Cortex of kidney (tissue), 1 donor: ENCODE measurements at places on chromosomes 12 and 14.

GRCh38 chr14:77007975-77008421 lies 20.5 kb downstream of the IRF2BPL start:
- no peak for DNase-seq

DNA sequence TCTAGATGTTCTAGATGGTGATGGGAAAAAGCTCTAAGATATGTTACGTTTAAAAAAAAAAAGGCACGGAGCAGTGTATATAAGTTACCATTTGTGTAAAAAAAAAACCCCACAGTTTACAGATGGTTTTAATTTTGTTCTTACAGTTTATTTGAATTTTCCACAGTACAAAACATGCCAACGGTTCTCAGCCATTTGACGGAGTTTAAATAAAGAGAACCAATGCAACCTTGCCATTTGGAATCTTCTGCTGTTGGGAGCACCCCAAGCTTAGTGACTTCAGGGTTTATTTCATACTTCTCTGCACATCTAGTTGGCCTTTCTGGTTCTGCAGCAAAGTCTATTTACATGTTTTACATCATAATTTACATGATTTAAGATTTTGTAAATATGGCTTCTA lies 7.7 kb upstream of the HPD start:
- no peak for DNase-seq

DNA sequence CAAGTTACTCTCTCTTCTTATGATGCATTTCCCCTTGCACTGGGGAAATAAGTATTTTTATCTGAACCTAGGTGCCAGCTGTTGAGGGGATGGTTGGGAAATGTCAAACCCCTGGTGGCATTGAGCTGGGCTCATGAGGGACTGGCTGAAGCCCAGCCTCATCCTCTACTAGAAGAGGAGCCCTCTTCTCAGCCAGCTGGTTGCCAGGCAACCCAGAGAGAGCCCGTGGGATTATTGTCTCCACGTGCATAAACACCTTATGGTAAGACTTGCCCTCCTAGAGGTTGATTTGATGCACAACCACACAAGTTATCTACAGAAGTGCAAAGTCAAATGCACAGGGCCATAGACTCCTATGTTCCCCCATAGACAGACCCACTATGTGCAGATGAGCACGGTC lies 89.8 kb downstream of the WSCD2 start:
- no peak for DNase-seq

GRCh38 chr12:101935890-101936746 lies 58.7 kb downstream of the DRAM1 start:
- DNase-seq = no peak

DNA sequence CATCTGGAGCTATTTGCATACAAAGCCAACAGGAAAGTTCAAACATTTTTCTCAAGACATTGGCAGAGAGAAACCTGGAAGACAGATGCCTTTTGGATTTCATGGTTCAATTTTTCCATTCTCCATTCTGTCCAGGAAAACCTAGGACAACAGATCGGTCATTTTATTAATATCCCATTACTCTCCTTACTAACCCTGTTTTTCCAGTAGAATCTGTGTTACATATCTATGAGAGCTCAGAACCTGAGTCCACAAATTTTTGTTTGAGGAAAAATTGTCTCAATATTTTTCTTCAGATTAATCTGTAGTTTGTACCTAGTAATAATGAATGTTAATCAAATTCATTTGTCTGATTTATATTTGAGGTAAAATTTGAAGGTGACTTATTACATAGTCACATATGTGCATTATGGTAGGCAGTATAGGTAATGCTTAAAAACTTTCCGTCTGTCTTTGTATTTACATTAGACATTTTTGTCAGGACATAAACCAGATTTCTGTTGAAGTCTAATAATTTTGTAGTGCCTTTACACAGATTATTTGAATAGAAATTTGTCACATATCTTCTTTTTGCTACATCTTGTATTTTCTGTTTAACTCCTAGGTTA lies 75.3 kb downstream of the CCDC91 start:
- DNase-seq = no peak

- DNase-seq = no peak
Measured at GRCh38 chr12:97386133-97386581, 76.4 kb upstream of the RMST start.

- DNase-seq = no peak
Measured at GRCh38 chr12:15928346-15928745, 17.2 kb downstream of the DERA start.

DNA sequence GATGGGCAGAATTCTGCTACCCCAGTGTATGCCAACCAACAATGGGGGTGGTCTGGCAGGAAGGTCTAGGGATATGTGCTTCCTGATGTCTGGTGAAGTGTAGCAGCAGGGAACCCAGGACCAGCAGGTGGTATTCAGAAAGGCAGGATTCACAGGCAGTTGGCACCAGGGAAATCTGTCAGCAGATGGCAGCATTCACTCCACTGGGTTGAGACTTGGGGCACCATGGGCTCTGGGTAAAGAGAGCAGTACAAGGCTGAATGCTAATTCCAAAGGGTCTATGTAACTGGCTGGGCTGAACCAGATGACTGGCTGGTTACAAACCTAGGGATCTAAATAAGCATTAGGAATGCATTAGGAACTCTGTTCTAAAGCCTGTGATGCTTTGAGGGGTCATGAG lies 466.9 kb upstream of the STXBP6 start:
- DNase-seq = no peak

DNA sequence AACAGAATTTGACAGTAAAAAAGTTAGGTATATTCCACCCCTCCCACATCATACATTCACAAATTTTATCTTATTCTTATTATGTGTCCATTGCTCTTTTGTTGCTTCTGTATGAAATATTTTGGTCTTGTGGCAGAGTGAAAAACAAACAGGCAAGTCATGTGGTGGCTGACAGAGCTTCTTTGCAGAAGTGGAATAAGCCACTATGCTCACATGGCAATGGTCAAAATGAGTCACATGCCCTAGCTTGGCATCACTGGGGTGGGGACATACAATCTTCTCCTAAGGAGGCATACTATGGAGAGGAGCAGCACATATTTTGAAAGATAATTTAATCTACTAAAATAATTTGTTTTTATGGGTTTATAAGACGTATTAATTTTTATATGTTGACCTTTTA lies 27.7 kb upstream of the CMA1 start:
- DNase-seq = no peak

GRCh38 chr14:96603350-96604255 lies 101.4 kb downstream of the PAPOLA start:
- no peak for DNase-seq

- DNase-seq = no peak
Measured at GRCh38 chr12:92886131-92886530, 43.0 kb downstream of the EEA1 start.

- no peak for DNase-seq
Measured at GRCh38 chr12:45731190-45731775, 1.8 kb downstream of the ARID2 start.

DNA sequence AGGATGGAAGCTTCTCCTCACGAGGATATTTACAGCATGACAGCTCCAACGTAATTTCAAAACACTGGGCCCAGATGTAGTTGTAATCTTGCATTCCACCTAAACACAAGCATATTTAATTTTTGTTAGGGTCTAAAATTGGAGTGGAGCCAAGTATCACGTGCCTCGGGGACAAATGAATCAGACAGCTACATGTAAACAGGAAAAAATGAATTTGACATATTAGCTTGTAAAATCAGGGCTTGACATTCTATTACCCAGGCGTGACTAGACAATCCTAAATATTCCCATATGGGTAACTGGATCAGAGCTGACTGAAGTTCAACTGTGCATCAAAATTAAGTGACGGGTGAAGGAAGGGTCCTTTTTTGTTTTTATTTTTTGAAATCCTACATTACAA lies 59.0 kb downstream of the MDM2 start:
- DNase-seq = no peak
